Calu3 (cell line): ENCODE measurements at places on chromosomes 2 and 18. TPM values are rescaled to one million over a fixed set of nuclear protein-coding genes. Genes with fewer than 3 reads are reported as not detected.

- no peak for DNase-seq
These were observed 298.0 kb downstream of the DSEL start for GRCh38 chr18:67218556-67218955.

DNA sequence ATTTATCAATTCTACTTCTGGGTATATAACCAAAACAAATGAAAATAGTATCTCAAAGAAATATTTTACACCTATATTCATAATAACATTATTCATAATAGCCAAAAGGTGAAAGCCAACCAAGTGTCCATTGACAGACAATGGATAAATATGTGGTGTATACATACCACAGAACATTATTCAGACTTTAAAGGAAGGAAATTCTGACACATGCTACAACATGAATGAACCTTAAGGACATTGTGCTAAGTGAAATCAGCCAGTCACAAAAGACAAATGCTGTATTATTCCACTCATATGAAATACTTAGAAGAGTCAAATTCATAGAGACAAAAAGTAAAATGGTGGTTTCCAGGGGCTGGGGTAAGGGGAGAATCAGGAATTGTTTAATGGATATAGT, 370.5 kb upstream of the CHAC2 start:
- DNase-seq: no peak

DNA sequence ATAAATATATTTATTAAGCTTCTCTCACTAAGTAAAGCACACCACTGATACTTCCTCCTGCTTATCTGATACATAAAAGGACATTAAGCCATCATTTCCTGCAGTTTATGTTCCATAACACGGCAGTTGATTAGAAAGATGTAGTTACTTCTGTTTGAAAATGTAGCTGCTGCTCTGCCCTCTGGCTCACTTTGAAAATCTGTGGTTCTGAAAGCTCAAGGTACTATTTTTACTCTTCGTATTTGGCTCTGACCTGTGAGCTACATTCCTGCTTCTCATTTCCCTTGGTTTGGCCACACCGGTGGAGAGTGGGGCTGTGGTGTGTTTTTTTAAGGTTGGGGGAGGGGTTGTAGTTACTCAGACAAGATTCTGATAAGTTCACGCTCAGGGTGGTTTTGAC, 12.8 kb upstream of the TTN start:
- DNase-seq: no peak

DNA sequence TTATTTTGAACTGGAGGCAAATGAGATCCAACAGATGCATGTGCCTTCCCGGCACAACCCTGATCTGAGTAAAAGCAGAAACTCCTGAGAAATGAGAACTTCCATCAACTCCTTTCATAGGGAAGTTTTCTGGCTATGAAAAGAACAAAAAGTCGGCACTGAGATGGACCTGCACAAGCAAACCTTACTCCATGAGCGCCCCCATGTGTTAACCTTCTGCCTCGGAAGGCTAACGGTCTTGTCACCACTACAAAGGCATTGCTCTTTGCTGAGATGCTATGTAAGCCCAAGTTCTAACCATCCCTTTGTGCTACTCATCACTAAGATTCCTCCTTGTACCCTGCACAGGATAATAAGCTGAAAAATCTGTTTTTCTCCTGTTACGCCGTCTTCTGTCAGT, 57.3 kb upstream of the SULT1C3 start:
- DNase-seq: peak; percentile 68

GRCh38 chr18:8635087-8635486, 25.9 kb downstream of the RAB12 start:
- no peak for DNase-seq

- DNase-seq: no peak
These were observed 644.4 kb downstream of the ZEB2 start for GRCh38 chr2:143875295-143876233.

- no peak for DNase-seq
These were observed 73.0 kb downstream of the MYO1B start for GRCh38 chr2:191318037-191318728.

GRCh38 chr2:29272311-29272710, 157.1 kb downstream of the CLIP4 start:
- no peak for DNase-seq

DNA sequence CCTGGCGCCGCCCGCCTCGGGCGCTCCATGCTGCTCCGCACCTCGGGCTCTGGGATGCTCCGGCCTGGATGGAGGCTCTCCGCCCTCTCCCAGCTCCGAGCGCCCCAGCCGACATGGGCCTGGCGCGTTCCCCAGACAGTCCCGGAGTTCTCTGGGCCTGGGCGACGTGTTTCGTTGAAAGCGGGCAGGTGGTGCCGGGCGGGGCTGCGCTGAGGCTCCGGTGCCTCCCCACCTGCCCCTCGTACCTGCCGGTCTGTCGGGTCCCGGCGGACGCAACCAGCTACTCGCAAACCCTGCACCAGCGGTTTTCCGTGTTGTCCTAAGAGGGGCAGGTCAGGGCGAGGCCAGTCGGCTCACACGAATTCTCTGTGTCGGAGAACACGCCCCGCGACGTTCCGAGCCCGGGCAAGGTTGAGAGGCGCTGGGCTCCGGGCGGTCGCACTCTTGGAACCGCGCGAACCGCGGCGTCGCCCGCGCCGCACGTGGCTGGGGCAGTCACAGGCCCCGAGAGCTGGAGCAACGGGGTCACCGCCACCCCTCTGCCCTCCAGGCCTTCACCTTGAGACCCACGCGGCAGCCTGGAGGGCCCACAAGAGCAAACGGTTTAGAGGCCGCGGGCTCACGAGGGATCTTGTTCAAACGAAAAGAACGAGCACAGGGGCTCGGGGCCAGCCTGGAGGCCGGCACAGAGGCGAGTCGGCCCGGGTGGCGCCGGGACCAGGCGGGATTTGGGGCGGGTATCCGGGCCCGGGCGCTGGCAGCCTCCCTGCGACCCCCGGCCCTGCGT, 4.2 kb upstream of the SIX2 start:
- DNase-seq: no peak

DNA sequence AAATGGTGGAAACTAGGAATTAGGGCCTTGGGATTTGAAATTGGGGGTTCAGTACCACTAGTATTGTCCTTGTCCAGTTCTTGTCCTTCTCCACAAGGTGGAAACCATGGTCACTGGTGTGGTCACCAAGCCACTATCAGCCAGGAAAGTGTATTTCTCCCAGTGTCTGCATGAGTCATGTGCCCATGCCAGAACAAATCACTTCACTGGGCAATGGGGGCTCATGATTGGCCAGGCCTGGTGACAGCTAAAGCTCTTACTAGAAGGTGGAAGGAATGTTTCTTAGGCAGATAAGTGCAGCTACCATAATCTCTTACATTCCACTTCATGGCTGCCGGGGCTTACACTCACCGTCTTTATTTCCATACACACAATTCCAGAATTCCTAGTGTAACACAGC, 124.8 kb upstream of the TACR1 start:
- DNase-seq: no peak

- no peak for DNase-seq
These were observed 31.6 kb upstream of the GMCL1 start for GRCh38 chr2:69797836-69798289.

DNA sequence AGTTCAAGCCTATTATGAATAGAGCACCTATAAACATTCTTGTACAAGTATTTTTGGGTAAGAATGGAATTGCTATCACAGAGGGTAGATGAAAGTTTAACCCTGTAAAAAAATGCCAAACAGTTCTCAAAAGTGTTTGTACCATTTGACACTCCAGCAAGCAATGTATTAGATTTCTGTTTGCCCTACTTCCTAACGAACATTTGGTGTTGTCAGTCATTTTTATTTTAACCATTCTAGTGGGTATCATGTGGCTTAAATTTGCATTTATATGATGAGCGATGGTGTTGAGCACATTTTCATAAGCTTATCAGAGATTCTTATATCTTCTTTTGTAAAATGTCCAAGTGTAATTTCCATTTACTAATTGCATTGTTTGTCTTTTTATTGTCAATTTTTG, 608.2 kb upstream of the ACVR2A start:
- no peak for DNase-seq

GRCh38 chr2:113677330-113677729, 50.3 kb downstream of the RABL2A start:
- DNase-seq: no peak

- DNase-seq: no peak
These were observed 139.8 kb upstream of the NCK2 start for GRCh38 chr2:105604938-105605337.

DNA sequence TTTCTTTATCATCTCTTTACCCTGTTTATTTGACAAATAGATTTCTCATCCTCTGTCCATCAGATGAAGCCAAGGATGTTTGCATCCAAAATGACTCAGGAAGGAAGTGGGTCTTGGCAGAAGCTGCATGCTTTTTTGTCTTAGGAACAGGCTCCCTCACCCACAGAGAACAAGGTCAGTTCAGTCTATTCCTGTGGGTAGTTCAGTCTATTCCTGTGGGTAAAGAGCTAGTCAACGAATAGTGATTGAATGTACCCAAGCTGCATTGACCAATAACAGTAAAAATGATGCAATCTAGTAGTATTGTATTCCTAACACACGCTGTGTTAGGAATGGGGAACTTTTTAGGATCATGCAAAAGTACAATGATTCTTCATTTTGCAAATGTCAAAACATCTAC, 290.8 kb upstream of the TANK start:
- no peak for DNase-seq

GRCh38 chr2:128589681-128590080, 271.0 kb upstream of the HS6ST1 start:
- no peak for DNase-seq

DNA sequence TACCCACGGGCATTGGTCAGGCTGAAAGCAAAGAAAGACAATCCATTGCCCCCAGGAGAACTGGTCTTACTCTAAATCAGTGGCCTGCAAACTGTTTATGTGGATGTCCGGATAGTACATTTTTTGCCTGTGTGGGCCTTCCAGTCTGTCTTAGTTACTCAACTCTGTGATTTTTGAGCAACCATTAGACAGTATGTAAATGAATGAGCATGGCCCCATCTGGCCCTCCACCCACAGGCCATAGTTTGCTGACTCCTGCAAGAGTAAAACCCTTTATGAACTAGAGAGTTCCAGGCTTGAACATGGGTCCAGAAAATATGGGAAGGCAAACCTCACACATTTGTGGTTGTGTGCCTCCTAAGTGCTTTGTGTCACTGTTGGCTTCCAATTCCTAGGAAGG, 55.7 kb upstream of the CYP1B1 start:
- DNase-seq: no peak

GRCh38 chr2:217636991-217637561, 365.7 kb downstream of the TNS1 start:
- no peak for DNase-seq

GRCh38 chr2:25168256-25169072, at the start of gene POMC:
Gene POMC (minus strand): TSS chr2:25168580. CDS start chr2:25164772, 3,808 bp downstream.
- peak; percentile 17 for DNase-seq

GRCh38 chr2:183996825-183997793, 601.2 kb upstream of the ZNF804A start:
- DNase-seq: no peak

- DNase-seq: no peak
These were observed 12.1 kb downstream of the PSD4 start for GRCh38 chr2:113185664-113186432.

DNA sequence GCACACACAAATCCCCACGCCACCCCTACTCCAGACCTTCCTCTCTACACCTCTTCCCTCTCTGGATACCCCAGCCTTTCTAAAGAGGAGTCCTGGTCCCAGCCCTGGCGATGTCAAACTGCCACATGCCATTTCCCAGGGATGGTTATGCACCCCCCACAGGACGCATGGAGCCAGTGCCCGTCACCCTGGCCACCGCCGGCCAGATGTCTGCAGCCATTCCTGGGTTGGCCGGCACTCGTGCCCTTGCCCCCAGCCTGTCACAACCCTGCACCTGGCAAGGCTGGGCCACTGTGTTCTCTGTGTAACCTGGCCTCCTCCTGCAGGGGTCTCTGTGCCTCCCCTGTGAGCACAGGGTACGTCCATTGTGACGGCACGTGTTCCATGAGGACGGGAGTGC, 58.1 kb upstream of the NFATC1 start:
- DNase-seq: no peak

DNA sequence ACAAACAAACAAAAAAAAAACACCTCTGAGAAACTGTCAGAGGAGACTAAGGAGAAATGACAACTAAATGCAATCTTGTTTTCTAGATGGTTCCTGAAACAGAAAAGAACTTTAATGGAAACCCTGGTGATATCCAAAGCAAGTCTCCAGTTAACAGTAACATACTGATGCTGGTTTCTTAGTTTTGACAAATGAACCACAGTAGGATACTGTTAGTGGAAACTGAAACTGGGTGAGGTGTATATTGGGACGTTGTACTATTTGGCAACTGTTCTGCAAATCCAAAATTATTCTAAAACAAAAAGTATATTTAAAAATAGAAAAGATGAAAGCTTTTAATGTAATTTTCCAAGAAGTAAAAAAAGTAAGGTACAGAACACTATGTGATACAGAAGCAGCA, 11.4 kb downstream of the SESTD1 start:
- no peak for DNase-seq

DNA sequence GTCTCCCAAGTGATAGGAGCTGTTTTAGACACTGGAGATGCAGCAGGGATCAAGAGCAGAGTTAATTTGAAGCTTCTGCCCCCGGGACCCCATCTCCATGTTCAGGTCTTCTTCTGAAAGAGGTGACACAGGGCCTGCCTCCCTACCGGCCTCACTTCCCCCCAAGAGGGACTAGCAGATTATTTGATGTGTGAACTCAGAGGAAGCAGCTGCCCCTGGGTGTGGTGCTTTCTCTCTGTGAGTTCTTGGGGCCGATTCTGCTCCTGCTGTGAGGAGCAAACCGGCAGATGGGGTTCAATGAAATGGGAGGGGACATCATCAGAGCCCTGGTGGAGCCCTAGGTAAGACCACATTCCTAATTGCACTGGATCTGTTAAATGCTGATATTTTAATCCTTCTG, 193.4 kb downstream of the FBXO15 start:
- DNase-seq: no peak

DNA sequence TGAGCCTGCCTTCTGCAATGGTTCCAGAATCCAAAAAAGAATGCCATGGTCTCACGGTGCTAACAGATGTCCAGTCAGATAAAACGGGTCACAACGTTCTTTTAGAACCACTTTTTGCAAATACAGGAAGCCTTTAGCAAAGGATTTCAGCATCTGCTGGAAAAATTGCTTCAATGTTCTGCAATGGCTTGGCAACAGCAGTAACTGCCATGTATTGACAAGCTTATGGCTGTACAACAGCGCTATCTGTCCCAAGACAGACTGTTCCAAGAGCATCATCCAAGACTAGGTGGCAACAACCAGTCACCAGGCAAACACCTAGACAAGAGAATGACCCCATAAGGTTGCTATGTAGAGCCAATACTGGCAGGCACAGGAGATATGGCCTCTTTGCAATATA, 37.6 kb upstream of the RIOK3 start:
- DNase-seq: no peak

- DNase-seq: no peak
These were observed 54.6 kb upstream of the CYTIP start for GRCh38 chr2:157498483-157498882.

GRCh38 chr2:172726172-172726735, 9.4 kb upstream of the RAPGEF4 start:
- peak; percentile 14 for DNase-seq

The ANKRD39 gene
- total RNA-seq: 12.2 and 14.1 TPM in 2 replicates

The FABP1 gene
- not detected in 2 replicates for total RNA-seq

The PROC gene
- 0.59 TPM in 1 of 2 replicates, not detected in the other for total RNA-seq

The CHST10 gene
- total RNA-seq: 14.2 and 15.5 TPM in 2 replicates

The PLEKHM3 gene
- total RNA-seq: 7.7 and 8.0 TPM in 2 replicates

The TOGARAM2 gene
- 0.47 and 0.85 TPM in 2 replicates for total RNA-seq

The CCDC148 gene
- total RNA-seq: 4.3 and 5.1 TPM in 2 replicates

The DLGAP1 gene
- 3.2 and 9.0 TPM in 2 replicates for total RNA-seq

The ALPG gene
- not detected in 2 replicates for total RNA-seq

The LTBP1 gene
- 12.8 and 13.9 TPM in 2 replicates for total RNA-seq

The GPR55 gene
- total RNA-seq: not detected in 2 replicates

The TNFRSF11A gene
- total RNA-seq: 94.6 and 126 TPM in 2 replicates
